EL (cell line): ENCODE measurements at places on chromosomes 11 and 22.

DNA sequence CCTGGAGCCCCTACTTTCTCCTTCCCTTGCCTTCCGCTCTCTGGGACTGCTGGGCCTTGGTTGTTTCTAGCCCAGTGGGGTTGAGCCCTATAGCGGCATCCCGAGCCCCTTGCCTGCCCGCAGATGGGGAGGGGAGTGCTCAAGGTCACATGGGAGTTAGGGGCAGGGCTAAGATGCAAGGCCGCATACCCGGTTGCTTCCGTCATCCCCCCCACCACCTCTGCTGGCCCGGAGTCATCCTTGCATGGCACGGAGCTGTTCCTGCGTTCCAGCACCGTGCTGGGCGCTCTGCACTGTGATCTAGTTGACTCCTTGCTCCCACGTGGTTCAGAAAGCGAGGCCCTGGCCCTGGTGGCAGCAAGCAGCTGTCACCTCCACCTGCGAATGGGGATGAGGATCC is 18.0 kb downstream of the FLRT1 start:
- no peak for DNase-seq

GRCh38 chr11:79308429-79308828 is 132.4 kb downstream of the TENM4 start:
- no peak for DNase-seq

GRCh38 chr22:49664371-49664881 is 163.2 kb downstream of the BRD1 start:
- DNase-seq: no peak

- no peak for DNase-seq
Measured at GRCh38 chr22:23621082-23621780, 10.9 kb downstream of the DRICH1 start.

DNA sequence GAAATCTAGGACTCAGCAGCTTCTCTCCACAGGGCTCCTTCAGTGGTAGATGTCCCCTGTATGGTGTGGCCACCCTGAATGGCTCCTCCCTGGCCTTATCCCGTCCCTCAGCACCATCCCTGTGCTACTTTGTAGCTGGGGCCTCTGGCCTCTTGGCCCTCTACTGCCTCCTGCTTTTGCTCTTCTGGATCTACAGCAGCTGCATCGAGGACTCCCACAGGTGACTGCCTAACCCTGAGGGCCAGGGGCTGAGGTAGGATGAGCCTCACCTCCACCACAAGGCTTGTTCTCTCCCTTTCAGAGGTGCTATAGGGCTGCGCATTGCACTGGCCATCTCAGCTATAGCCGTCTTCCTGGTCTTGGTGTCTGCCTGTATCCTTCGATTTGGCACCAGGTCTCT is 1.8 kb downstream of the TMEM179B start:
- DNase-seq: no peak

- peak; percentile 74 for DNase-seq
Measured at GRCh38 chr11:86818462-86819192, 18.3 kb downstream of the PRSS23 start.

DNA sequence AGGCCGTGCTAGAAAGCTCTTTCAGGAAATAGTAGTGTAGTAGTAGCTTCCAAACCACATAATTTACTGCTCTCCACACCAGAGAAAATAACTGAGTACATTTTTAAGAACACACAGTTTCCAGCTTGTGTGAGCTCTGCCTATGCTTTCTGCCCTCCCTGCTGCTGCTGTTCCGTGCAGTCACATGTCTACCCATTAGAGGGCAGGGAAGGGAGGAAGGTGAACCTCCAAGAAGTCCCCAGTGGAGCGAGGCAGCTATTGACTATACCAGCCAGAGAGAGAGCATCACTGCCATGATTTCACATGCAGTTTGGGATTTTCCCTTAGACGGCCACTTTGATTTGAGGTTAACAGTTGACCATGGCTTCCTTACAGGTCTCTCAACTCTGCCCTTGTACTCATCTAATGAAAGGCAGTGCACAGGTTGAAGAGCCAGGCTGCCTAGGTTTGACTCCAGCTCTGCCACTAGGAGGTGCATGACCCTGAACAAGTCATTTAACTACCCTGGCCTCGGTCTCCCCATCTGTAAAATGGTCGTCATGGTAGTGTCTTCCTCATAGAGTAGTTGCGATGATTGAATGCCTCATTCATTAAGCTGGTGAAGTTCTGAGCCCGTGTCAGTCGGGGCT is 19.7 kb upstream of the CTTN start:
- no peak for DNase-seq

GRCh38 chr11:110711448-110711775 is 825 bp downstream of the ARHGAP20 start:
- no peak for DNase-seq

DNA sequence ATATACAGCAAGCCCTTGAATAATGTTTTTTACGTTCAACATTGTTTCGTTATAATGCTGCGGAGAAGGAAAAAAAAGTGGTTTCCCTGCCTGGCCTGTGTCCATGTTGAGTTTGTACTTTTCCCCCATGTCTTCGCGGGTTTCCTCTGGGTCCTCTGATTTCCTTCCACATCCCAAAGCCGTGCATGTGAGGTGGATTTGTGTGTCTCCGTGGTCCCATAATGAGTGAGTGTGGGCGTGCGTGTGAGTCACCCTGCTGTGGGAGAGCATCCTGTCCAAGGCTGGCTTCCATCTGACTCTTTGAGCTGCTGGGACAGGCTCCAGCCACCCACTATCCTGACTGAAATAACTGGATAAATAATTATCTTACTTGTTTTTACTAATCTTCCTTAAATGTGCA is 29.6 kb upstream of the SNX19 start:
- peak; percentile 67 for DNase-seq

- peak; percentile 84 for DNase-seq
Measured at GRCh38 chr11:103035791-103036434, 56.0 kb downstream of the DCUN1D5 start.

DNA sequence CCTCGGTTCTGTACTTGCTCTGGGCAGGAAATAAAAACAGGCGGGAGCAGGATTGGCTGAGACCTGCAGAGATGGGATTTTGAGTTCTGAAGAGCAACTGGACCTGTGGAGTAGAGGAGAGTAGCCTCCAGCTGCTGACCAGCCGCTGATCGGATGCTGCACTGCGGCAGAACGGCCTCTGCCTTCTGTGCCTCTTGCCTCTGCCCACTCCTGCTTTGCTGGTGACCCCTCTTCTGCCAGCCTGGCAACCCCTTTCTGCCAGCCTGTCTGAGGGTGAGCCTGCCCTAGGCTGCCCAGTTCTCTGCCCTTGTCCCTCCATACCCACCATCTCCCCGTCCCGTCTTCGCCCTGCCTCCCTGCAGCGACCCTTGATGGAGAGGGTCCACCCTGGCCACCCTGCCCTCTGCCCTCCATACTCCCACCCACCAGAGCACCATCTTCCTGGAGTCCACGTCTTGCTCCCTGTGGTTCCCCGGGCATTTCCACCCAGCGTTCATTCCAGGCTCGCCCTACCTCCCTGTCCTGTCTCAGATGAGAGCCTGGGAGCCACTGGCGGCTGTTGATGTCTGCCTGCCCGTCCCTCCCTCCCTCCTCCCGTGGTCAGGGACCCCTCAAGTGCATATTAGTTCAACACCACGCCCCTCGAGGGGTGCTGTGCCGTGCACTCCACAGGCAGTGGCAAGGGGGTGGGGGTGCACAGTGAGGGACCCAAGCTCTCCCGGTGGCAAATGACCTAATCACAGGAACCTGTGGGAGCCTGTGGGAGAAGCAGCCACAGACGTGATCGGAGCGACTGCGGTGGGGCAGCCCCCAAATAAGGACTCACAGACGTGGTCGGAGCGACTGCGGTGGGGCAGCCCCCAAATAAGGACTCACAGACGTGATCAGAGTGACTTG is 863.3 kb downstream of the TBC1D22A start:
- DNase-seq: no peak

DNA sequence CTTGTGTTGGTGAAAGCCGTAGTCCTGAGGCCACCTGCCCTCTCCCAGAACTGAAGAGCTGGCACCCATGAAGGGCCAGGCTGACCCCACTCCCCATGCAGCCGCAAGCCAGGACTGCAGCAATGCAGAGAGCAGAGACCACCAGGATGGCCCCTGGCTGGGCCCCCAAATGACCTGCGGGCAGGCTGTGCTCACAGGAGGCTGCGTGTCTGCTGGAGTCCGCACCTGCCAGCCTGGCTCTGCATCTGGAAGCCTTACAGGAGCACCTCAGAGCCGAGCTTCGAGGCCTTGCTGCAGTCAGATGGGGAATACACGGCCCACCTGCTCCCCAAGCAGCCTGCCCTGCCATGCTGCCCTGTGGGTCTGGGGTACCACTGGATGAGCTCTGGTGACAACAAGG is 1336.8 kb downstream of the TBC1D22A start:
- DNase-seq: no peak

DNA sequence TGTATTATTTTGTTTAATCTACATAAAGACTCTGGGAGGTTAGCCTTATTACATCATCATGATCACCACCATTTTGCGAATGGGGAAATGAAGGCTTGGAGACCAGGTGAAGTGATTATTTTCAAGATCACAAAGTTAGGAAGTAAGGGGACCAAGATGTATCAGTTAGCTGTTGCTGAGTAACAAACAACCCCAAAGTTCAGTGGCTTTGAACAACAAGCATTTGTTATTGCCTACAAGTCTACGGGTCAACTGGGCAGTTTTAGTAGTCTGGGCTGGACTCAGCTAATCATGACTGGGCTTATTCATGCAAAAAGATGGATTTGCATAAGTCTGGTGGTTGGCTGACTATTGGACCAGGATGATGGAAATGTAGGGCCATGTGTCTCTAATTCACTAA is 389.2 kb downstream of the MIAT start:
- no peak for DNase-seq

GRCh38 chr22:25007444-25008106 is 55.1 kb downstream of the KIAA1671 start:
- no peak for DNase-seq

GRCh38 chr11:73236854-73237253 is 18.8 kb downstream of the P2RY2 start:
- DNase-seq: peak; percentile 43

- DNase-seq: no peak
Measured at GRCh38 chr11:47328449-47329390, 23.8 kb downstream of the MYBPC3 start.

DNA sequence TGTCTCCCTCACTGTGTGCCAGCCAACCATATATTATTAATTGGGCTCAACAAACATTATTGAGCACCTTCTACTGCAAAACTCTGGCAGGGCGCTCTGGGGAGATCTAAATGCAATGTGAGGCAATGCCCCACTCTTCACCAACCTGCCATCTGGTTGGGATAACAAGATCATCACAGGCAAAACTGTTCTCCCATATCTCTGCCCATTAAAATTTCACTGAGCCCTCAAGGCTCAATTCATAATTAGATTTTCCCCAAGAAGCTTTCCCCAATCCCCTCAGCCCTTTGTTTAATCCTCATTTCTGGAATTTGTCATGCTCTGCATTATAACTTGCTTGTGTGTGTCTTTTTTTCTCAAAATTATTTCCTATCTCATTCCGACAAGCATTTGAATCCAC is 106.6 kb downstream of the ARL14EP start:
- DNase-seq: no peak

DNA sequence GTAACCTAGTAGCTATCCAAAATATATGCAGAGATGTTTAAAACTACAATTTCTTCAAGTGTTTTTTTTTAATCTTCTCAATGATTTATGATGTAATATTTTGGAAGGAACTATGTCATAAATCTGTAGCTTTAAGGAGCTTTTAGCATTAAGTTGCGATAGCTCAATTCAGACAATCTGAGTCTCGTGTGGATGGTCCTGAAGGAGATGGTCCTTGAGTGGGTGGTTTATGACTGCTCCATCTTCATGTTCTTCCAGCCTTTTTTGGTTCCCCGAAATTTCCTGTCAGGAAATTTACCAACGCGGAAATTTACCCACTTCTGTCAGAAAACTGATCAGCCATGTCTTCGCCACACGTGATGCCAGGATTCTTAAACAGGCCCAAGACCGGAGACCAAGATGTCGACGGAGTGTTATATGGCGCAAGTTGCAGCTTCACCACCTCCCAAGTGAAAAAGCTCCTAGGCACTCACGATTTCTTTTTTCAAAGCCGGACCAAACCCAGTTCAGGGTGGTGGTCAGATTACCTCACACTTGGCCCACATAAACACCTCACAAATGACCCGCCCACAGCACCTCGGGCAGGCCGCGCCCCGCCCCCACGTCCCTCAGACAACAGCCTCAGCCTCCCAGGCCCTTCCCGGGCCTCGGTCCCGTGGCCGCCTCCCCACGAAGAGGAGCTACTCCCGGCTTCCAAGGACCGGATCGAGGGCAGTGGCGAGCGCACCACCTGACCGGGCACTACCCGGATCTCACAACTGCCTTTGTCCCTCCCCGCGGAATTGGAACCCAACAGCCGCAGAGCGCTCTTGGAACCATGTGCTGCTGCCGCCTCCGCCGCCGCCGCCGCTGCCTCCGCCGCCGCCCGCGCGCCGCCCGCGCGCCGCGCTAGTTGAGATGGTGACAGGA is at the start of gene MORC2:
MORC2 (minus strand) TSS at position 760 of the 909 bp plus-strand sequence. CDS start 885 bp downstream, outside the sequence.
- no peak for DNase-seq

GRCh38 chr11:66922551-66922950 is 35.6 kb downstream of the PC start:
- DNase-seq: no peak

DNA sequence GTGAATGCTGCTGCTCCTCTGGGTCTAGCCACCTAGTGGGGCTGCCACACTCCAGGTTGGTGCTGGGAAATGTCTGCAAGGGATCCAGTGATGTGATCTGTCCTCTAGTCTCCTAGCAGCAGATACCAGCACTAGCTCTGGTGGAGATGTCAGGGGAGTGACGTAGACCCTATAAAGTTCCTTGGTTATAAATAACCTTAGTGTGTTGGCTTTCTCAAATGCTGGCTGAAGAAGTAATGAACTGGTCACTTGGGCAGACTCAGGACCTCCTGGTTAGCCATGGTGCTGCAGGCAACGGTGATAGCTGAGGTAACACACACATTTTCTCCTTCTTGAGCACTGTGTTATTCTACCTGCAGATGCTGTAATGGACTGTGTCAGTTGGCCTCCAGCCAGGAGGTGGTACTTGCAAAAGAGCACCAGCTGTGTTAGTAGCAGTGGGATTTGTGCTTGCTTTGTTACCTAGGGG is 35.5 kb downstream of the BBOX1 start:
- DNase-seq: no peak

GRCh38 chr22:40322021-40322420 is 24.3 kb upstream of the ADSL start:
- no peak for DNase-seq

DNA sequence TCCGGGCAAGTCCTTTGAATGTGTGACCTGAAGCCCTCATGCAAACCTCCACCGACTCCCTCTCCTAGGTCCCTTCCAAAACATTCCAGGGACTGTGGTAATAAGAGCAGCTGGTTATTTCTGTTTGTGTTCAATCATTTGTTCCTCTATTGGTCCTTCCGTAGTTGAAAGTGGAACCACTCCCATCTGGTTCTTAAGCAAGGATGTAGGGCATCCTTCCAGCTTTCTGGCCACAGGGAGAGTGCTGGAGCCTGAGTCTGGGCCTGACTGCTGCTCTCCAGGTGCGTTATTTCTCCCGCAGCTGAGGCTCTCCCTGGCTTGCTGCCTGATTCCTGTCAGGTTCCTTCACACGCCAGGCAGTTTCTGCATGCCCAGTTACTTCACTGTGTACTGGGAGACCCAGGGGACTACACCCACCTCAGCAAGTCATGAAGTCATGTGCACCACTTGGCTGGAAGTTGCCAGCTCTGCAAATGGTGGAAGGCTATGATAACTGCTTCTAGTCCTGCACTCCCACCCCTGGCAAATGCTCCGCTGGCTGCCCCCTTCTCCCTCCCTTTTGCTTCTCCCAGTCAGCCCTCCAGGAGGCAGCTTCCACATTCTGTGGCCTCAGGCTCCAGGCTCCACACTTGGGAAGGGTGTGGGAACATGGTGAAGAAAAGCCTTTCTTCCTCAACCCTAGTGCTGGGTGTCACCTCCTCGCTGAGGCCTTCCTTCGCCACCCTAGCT is 4.0 kb upstream of the ALX4 start:
- no peak for DNase-seq

- DNase-seq: no peak
Measured at GRCh38 chr22:35600476-35600875, 16.7 kb downstream of the MB start.
